ENCODE measurements at places on chromosomes 2 and 18. TPM values are rescaled to one million over a fixed set of nuclear protein-coding genes. Genes with fewer than 3 reads are reported as not detected.

GRCh38 chr2:174659069-174659900 is 61.7 kb upstream of the WIPF1 start:
- H3K4me3 ChIP-seq = no peak overlapping the region
- peaks cover 32% of the 10 kb centered on the region for H3K4me1 ChIP-seq
- no peak overlapping the region for H3K27ac ChIP-seq
- H3K27me3 ChIP-seq = no peaks in the 10 kb centered on the region
- no peaks in the 10 kb centered on the region for H3K36me3 ChIP-seq
- DNase-seq = no peak

DNA sequence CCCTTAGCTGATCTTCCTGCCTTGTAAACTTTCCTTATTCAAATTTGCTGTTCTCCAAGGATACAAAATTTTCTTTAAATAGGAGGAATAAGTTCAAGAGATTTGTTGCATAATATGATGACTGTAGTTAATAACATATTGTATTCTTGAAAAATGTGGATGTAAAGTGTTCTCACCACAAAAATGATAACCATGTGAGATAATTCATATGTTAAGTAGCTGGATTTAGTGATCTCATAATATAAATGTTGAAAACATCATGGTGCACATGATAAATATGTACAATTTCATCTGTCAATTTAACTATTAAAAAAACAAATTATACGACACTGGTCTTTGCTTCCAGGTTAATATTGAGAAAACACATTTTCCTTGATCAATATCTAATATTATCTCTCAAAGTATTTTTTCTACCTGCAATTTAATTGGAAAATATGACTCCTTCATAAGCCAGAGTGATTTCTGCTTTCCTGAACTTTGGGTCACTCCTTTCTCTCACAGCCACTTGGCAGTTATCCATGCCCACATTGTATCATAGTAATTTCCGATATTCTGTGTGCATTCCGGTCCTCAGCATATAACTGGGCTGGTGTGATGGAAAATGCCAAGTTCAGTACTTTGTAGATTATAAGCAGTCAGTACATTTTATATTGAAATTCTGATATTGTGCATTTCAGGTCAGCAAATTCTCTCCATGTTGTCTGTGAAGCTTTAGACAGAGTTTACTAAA is 152.6 kb downstream of the GULP1 start:
- no peaks in the 10 kb centered on the region for H3K27me3 ChIP-seq
- no peaks in the 10 kb centered on the region for H3K4me1 ChIP-seq
- no peak overlapping the region for H3K27ac ChIP-seq
- no peak overlapping the region for H3K4me3 ChIP-seq

AMER3 gene
- polyA plus RNA-seq = not detected

- peaks cover 31% of the 10 kb centered on the region for H3K27me3 ChIP-seq
- peak; percentile 33 for DNase-seq
- no peak overlapping the region for H3K4me3 ChIP-seq
- no peaks in the 10 kb centered on the region for H3K36me3 ChIP-seq
These were observed 84.6 kb downstream of the NRP2 start for GRCh38 chr2:205766779-205767359.

GRCh38 chr2:234973008-234973407 is 21.2 kb downstream of the SH3BP4 start:
- no peak overlapping the region for H3K4me3 ChIP-seq
- no peaks in the 10 kb centered on the region for H3K36me3 ChIP-seq
- no peak overlapping the region for H3K27ac ChIP-seq
- peaks cover 5% of the 10 kb centered on the region for H3K27me3 ChIP-seq
- no peak for DNase-seq
- H3K4me1 ChIP-seq = peaks cover 13% of the 10 kb centered on the region

DNA sequence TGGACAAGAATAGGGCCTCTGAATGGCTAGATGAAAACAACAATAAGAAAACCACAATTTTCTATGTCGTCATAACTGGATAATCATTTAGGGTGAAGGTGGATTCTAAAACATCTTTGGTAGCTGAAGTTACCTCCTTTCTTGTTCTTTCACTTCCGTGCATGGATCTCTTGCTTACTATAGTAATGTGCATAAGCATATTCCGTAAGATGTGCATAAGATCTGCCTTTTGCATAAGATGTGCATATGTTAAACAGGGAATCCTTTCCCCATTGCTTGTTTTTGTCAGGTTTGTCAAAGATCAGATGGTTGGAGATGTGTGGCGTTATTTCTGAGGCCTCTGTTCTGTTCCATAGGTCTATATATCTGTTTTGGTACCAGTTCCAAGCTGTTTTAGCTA is 353.6 kb downstream of the MTX2 start:
- peaks cover 38% of the 10 kb centered on the region for H3K27me3 ChIP-seq
- no peak overlapping the region for H3K4me3 ChIP-seq
- H3K27ac ChIP-seq = no peak overlapping the region
- DNase-seq = no peak

ITGB6 gene
- not detected for polyA plus RNA-seq

DNA sequence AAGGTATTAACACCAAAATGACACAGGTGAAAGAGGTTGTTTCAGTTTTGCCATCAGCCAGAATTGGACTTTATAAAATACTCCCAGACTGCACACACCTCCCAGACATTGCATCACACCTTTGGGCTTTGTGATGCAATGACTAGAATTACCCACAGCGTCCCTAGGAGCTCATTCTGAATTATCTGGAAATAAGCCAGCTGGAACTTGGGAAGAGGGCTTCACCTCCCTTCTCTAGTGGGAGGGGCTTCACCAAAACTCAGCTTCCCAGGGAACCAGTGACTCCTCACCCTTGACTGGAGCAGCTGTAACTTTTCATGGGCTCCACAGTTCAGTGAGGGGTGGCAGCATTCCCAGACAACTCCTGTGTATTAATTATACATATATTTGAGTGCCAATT is 83.1 kb upstream of the BZW1 start:
- no peak for DNase-seq
- no peaks in the 10 kb centered on the region for H3K4me1 ChIP-seq
- H3K4me3 ChIP-seq = no peak overlapping the region
- H3K27me3 ChIP-seq = no peaks in the 10 kb centered on the region
- H3K36me3 ChIP-seq = no peaks in the 10 kb centered on the region

RPE gene
- polyA plus RNA-seq = 15.9 TPM

GRCh38 chr2:236654496-236654895 is 84.9 kb downstream of the ACKR3 start:
- H3K4me1 ChIP-seq = no peaks in the 10 kb centered on the region
- DNase-seq = no peak
- H3K27me3 ChIP-seq = peaks cover 49% of the 10 kb centered on the region
- H3K27ac ChIP-seq = no peak overlapping the region

IL18RAP gene
- polyA plus RNA-seq = not detected

YPEL5 gene
- polyA plus RNA-seq = 196 TPM

GRCh38 chr2:83471655-83472054 is 987.4 kb downstream of the SUCLG1 start:
- DNase-seq = no peak
- H3K4me1 ChIP-seq = no peaks in the 10 kb centered on the region
- H3K36me3 ChIP-seq = no peaks in the 10 kb centered on the region

SUCLG1 gene
- 68.7 TPM for polyA plus RNA-seq

DNA sequence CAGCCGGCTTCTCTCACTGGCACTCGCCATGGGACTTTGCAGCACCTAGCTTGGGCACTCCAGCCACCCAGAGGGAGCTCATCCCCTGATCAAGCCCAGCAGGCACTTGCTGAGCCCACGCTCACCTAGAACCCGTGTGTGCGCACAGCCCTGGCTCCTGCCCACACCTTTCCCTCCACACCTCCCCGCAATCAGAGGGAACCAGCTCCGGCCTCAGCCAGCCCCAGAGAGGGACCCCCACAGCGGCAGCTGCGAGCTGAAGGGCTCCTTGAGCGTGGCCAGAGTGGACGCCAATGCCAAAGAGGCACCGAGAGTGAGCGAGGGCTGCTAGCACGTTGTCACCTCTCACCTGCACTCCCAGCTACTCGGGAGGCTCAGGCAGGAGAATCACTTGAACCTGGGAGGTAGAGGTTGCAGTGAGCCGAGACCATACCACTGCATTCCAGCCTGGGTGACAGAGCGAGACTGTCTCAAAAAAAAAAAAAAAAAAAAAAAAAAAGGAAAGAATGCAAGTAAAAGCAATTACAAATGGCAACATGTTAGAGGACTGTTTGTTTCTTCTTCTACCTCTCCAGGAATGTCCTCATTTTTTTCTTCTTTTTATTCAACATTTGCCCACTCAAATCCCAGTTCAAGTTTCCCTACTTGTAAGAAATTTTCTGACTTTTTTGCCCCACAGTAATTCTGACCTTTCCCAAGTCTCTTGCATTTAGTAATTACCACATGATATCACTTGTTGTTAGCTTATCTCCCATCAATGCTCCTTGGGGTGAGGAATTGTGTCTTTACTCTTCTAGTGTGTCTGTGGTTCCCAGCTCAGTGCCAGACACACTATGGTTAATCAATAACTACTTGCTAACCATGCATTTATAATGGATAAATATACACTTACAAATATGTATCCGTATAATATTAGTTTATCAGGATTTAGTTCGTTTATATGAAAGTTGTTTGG is 40.6 kb upstream of the ST3GAL5 start:
- no peak overlapping the region for H3K4me3 ChIP-seq
- H3K27ac ChIP-seq = no peak overlapping the region
- no peaks in the 10 kb centered on the region for H3K27me3 ChIP-seq
- DNase-seq = no peak
- no peaks in the 10 kb centered on the region for H3K4me1 ChIP-seq

HOXD8 gene
- not detected for polyA plus RNA-seq

GRCh38 chr2:18094277-18094676 is 215.8 kb downstream of the KCNS3 start:
- no peak overlapping the region for H3K27ac ChIP-seq

DNA sequence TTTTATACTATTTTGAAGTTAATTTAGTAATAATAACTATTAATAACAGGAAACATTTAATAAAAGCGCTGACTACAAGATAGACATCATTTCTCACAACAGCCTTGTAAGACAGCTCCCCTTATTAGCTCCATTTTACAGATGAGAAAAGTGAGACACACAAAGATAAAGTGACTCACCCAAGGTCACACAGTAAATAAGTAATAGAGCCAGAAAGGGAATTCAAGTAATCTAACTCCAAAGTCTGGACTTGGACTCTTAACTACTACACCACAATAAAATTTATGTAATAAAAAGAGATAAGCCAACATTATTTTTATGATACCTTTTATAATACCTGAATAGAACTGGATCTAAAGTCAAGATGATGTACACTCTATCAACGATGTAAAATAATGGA is 25.3 kb downstream of the EXOC6B start:
- no peak overlapping the region for H3K27ac ChIP-seq
- peaks cover 5% of the 10 kb centered on the region for H3K36me3 ChIP-seq
- no peaks in the 10 kb centered on the region for H3K27me3 ChIP-seq
- peaks cover 2% of the 10 kb centered on the region for H3K4me1 ChIP-seq
- H3K4me3 ChIP-seq = no peak overlapping the region
- no peak for DNase-seq

C1QL2 gene
- polyA plus RNA-seq = not detected

DNA sequence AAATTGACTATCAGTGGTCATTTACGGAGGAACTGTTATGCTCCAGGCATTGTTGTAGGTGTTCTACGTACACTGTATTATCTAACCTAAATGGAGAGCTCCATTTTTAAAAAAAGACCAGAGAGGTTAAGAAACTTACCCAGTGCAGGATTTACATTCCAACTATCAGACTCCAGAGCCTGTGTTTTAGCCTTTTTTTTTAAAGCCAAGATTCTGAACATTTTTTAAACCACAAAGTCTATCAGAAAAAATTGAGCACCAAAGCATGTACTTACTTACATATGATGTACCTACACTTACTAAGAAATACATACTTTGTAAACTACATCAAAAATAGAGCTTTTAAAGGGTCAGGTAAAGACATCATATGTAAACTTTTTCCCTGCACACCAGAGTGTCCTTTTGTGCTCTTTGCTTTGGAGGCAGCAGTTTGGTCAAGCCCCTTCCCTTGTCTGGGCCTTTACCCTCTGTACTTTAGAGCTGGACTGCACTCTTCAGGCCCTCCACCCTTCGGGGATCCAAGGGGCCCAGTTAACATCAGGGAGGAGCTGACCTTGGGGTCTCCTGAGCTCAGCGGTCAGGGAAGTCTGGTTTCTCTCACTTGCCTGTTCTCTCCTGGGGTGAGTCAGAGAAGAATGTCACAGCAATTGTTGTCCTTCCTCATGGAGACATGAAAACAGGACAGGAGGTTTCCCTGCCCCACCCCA is 58.4 kb downstream of the ITGB1BP1 start:
- no peak for DNase-seq
- no peak overlapping the region for H3K27ac ChIP-seq
- H3K36me3 ChIP-seq = no peaks in the 10 kb centered on the region

GRCh38 chr2:32212295-32212694 is 46.6 kb downstream of the SLC30A6 start:
- H3K4me1 ChIP-seq = peaks cover 7% of the 10 kb centered on the region
- H3K36me3 ChIP-seq = peaks cover 10% of the 10 kb centered on the region
- no peak overlapping the region for H3K4me3 ChIP-seq

DNA sequence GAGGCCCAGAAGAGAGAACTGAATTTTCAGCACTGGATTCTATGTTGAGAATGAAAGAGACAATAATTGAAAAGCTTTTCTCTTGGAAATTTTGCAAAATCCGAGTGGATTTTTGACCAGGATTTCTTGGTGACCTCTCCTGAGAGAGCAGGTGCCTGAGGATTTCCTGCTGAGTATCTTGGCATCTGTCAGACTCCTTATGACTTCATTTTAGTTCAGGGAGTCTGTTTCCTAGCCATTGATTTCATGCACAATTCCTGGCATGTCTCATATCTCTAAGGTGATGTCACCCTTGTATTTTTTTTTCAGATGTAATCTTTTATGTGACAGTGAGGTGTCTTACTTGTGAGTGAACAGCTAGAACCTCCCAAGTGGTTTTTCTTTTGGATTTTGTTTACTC is 195.9 kb downstream of the NEDD4L start:
- DNase-seq = no peak
- no peaks in the 10 kb centered on the region for H3K27me3 ChIP-seq
- no peaks in the 10 kb centered on the region for H3K4me1 ChIP-seq
- H3K4me3 ChIP-seq = no peak overlapping the region
- H3K27ac ChIP-seq = no peak overlapping the region

CNGA3 gene
- not detected for polyA plus RNA-seq

Data from naive B cell (primary cell).